Left renal cortex interstitium (tissue), 4 donors: ENCODE measurements at places on chromosomes 11 and 22.

- no peak for DNase-seq
Measured at GRCh38 chr11:85643191-85643614, 4.6 kb upstream of the TMEM126A start.

GRCh38 chr22:21971858-21972275, 10.7 kb downstream of the TOP3B start:
- DNase-seq: no peak

DNA sequence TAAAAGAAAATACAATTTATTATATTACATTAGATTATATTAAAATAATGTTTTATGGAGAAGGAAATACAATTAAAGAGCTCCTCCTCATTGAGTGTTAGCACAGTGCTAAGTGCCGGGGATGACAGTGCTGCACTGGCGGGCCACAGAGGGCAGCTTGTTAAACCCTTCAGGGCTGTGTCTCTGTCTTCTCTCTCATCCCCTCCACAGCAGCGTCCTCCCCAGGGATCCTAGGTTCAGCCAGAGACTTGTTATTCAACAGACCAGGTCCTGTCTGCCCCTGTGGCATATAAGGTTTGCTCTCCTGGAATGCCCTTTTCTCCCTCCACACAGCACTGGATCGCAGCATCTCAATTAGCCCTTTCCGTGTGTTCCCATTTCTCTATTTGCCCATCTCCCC, 14.2 kb downstream of the THYN1 start:
- no peak for DNase-seq

GRCh38 chr11:92316106-92316809, 91.6 kb downstream of the FAT3 start:
- DNase-seq: no peak

GRCh38 chr11:26557666-26558065, 14.4 kb downstream of the MUC15 start:
- DNase-seq: no peak

DNA sequence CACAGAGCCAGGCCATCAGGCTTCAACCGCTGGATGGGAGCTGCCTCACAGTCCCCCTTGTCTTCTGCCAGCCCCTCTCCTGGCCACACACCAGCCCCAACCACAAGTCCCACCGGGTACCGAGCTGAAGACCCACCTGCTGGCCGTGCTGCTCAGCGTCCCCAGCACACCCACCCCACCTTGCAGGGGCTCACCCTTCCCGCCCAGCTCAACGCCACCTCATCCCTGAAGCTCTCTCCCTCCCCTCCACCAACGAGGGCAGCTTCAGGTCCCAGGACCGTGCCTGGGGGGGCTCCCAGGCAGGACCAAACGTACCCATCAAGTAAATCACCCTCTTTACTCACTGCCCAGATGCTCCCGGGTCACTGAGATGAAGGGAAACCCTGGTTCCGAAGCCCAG, 141.0 kb downstream of the CRYBB2 start:
- DNase-seq: no peak

- peak; percentile 32 for DNase-seq
Measured at GRCh38 chr11:8593935-8594909, at the start of gene STK33. Gene STK33, minus strand, starts transcription at chr11:8594228. Its CDS starts 119,323 bp downstream, at chr11:8474905.

- DNase-seq: no peak
Measured at GRCh38 chr22:49950396-49950994, 10.1 kb upstream of the PIM3 start.

DNA sequence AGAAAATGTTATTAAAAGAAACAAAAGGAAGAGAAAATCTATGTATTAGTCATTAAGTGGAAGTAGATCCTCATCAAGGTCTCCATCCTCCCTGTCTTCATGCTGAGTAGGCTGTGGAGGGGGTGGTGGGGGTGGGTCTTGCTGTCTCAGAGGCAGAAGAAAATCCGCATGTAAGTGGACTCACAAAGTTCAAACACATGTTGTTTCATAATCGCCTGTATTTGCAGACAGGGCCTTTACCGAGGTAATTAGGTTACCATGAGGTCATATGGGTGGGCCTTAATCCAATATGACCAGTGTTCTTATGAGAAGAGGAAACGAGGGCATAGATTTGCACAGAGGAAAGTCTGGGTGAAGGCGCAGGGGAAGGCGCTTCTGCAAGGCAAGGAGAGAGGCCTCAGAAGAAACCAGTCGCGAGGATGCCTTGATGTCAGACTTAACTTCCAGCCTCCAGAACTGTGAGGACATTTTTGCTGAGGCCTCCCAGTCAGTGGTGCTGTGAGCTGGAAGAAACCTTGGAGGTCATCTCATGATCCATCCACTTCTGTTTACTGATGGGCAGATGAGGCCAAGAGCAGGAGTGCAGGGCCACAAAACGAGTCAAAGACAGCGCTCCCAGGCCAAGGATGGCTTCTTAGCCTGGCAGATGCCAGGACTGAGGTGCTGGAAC, 49.3 kb upstream of the THY1 start:
- no peak for DNase-seq

- DNase-seq: no peak
Measured at GRCh38 chr11:133723056-133723455, 122.3 kb downstream of the SPATA19 start.

- no peak for DNase-seq
Measured at GRCh38 chr22:34841331-34841771, 224.6 kb upstream of the ISX start.

GRCh38 chr11:44916331-44916730, 34.4 kb downstream of the TP53I11 start:
- DNase-seq: no peak

GRCh38 chr11:129861702-129862522, 33.5 kb downstream of the NFRKB start:
- peak; percentile 70 for DNase-seq

- no peak for DNase-seq
Measured at GRCh38 chr22:44353041-44353440, 40.3 kb upstream of the SHISAL1 start.

- no peak for DNase-seq
Measured at GRCh38 chr11:61978703-61979661, 11.5 kb upstream of the FTH1 start.

- no peak for DNase-seq
Measured at GRCh38 chr11:121630041-121630440, 177.3 kb upstream of the SORL1-AS1 start.

GRCh38 chr11:1936781-1937615, 10.1 kb upstream of the MRPL23 start:
- DNase-seq: no peak

DNA sequence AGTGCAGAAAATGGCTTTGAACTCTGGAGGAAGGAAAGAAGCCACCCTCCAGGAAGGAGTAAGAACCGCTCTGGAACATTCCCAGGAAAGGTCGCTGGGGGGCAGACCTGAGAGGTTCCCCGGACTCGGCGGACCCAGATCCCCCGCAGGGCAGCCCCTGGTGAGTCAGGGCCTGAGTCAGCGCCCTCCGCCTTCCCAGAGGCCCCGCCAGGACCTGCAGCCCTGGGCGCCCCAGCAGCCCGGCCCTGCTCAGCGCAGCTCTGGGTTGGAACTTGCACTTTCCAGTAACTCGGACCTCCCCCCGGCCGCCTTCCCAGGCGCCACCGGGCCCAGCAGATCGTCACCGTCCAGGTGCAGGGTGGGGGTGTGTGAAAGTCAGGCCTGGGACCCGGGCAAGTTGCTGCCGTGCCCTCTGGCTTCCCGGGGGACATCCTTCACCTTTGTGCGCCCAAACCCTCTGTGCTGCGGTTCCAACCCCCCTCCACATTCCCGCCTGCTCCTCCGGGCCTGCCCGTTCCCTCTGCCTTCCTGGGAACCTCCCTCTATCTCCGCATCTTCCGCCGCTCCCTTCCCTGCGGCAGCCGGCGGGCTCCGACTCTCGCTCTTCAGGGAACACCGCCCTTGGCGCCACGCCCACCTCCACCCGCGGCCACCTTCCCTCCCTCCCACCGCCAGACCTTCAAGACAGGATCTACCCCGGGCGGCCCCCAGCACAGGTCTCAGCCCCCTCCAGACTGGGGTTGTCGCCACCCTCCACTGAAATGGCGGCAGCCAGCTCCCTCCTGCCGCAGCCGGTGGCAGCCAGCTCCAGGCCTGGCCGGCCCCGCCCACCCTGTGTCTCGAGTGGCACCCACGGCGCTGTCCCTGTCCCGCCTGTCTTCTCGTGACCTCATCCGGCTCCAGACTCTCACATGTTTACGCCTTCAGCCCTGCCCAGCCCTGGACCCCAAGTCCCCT, 36.8 kb upstream of the WNT7B start:
- peak; percentile 85 for DNase-seq

DNA sequence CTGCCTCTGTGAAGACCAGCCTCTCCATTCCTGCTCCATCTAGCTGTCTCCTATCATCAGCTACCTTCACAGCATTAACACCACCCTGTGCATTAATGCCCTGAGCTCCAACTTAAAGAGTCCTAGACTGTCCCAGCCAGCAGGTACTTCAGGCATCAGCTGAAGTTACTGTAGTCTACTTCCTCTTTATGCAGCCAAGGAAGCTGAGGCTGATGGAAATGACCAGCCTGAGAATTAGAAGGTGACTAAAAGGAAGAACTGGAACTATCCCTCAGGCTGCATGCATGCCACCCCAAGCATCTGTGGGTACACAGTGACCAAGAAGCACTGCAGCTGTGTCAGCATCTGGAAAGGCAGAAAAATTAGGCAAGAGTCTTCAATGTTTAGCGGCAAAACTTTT, 28.2 kb downstream of the MS4A10 start:
- DNase-seq: no peak

DNA sequence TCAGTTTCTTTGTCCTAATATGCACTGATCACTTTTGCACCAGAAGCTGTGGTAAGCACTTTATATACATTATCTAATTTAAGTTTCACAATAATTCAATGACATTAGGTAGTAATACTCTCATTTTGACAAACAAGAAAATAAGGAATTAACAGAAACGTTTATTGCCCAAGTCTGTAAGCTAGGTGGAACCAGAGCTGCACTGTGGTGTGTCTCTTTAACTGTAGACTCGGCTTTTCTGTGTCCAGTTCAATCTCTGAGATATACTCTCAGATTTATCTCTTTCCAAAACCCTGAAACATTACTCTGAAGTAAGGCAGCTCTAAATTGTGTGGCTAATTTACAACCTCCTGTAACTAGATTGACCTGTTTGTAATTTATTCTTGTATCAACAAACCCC, 101.1 kb downstream of the MUC15 start:
- DNase-seq: no peak

DNA sequence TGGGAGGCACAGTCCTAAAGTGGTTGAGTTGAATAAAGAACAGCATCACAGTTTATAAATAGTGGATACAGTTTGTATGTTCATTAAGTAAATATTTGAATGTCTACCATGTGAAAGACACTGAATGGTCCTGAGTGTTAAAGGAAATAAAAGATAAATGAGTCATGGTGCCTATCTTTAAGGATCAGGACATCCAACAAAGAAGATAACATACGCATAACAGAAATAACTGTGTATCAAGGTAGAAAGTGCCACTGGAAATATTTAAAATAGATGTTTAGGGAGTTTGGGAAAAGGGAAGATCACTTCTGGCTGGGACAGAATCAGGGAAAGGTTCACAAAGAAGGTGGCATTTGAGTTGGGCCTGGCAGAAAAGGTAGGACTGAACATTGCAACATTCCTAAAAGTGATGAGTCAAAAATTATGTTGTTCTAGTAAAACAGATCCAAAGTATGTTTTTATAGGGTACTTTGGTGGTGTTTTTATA, 41.5 kb downstream of the CSTPP1 start:
- DNase-seq: no peak

DNA sequence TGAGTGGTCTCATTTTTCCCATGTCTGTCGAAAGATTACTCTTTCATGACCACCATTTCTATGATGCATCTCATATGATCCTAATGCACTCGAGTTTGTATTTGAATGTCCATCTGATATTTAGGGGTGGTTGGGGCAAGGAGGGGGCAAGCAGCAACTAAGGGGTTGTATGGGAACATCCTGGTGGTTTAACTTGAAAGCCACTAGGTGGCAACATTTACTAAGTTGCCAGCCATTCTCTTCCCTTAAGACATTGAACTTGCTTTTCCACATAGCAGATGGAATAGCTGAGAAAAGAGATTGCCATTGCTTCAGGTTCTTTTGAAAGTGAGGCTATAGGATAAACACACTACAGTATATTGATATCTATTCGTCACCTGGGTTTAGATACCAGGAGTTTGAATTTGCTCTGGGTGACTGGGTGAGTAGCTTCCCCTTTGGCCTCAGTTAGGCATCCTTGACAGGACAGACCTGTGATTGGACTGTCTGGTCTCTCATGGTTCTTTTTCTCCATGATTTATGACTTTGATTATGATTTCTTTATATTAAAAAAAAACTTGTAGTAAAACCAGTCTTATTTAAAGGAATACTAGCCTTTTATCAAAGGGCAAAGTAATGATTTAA, 32.4 kb downstream of the NF2 start:
- DNase-seq: no peak

DNA sequence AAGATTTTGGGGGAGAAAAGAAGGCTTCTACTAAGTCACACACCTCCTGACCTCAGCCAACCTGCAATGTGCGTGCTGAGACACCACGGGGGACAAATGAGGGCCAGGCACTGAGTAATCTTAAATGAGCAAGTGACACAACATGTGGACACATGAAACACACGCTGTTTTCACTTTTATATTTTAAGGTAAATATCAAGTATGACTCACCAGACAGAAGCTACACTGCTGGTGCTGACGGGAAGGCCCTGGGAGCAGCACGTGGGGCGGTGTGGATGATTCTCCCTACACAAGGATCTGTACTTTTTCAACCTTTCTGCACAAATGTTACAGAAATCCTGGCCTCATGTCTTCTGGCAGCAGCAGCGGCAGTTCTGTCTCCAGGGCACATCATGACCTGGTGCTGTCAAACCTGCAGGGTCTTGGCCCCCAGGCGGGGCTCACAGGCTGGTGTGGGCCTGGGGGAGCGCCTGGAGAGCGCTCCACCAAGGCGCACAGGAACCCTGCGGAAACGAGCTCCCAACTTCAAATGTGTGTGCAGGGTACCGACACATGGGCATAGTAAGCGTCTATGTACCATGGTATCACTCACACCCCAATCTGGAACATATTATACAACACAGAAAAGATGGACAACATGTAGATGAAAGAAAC, 61.7 kb downstream of the DGCR2 start:
- DNase-seq: no peak

- DNase-seq: no peak
Measured at GRCh38 chr11:19281041-19281440, 40.3 kb upstream of the E2F8 start.
